Muscle of back (tissue), 13 donors: ENCODE measurements at places on chromosomes 2 and 18.

DNA sequence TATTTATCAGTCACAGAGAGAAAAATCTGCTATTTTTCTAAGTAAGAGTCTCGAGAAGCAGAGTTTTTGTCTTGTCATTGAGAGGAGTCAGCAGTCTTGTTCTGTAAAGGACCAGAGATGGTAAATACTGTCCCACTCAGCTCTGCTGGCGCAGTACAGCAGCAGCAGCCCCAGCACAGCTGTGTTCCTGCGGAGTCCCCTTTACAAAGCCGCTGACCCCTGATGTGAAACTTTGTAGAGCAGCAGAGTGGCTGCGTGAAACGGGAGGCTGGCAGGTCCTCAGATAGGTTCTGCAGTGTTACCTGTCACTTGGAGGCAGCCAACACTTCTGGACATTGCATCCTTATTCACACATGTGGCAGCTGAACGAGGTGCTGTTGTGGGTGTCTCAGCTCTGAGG, 45.2 kb downstream of the TMEM185B start:
- DNase-seq = no peak

DNA sequence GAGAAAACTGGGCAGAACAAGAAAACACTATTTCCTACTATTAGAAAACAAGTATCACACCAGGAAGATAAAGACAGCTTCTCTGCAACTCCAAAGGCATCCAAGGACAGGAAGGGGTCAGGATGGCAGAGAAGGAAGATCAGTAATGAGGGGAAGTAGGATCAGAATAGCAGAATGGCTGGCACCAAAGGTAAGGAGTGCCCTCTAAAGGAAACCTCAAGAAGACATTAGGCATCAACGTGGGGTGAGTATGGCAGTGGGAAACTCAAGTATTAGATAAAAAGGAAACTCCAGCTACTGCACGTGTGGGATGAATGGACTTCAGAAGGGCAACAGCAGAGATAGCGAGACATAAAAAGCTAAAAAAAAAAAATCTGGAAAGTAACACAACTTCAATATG, 25.9 kb downstream of the HDLBP start:
- DNase-seq = no peak

DNA sequence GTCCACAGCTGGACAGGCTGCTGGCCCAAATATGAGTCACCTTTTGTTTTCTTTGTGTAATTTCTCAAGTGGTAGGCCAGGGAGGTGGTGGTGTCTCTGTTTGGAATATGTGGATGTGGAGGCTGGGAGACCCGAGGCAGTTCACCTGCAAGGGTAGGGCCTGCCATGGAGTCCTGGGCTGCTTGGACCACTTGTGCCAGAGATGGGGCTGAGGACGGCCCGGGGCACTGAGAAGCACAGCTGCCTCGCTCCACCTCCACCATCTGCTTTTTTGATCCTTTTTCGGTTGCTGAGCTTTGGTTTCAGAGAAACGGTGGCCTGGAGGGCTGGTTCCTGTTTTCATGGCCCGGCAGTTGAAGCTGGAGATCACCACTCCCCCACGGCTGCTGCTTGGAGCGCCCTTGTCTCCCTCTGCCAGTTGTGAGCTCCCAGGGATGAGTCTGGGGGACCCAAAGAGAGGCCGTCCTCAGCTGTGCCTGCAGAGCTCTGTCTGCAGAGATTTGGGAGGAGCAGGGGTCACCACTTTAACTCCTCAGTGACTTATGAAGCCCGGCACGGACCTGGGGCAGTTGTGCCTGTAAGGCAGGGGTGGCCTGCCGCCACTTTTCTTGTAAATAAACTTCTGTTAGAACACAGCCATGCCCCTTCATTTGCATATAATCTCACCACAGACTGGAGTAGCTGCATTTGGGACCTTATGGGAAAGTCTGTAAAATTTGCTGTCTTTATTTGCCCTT, 67.6 kb upstream of the MCFD2 start:
- no peak for DNase-seq

- DNase-seq = no peak
Measured at GRCh38 chr2:228433721-228434120, 252.2 kb upstream of the SPHKAP start.

DNA sequence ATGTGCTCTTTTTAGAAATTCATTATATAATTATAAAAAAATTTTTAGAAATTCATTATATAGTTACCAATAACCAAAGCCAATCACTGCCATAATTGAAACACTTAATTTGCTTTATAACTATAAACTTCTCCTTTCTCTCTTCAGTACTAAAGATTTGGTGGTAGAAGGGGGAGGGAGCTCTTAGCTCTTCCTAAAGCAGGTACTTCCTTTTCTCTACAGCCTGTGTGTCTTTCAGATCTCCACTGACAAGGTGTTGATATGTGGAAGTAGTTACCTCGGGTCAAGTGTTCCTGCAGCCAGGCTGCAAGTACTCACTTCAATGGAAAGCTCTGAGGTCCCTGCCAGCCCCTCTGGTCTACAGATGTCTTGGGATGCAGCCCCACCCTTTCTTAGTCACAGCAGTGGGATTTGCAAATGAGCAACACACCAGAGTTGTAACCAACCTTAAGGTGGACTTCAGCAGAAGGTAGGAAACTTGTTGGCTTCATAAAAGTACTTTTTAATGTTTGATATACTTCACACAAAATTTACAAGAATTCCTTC, 690.0 kb downstream of the ARHGAP15 start:
- no peak for DNase-seq

DNA sequence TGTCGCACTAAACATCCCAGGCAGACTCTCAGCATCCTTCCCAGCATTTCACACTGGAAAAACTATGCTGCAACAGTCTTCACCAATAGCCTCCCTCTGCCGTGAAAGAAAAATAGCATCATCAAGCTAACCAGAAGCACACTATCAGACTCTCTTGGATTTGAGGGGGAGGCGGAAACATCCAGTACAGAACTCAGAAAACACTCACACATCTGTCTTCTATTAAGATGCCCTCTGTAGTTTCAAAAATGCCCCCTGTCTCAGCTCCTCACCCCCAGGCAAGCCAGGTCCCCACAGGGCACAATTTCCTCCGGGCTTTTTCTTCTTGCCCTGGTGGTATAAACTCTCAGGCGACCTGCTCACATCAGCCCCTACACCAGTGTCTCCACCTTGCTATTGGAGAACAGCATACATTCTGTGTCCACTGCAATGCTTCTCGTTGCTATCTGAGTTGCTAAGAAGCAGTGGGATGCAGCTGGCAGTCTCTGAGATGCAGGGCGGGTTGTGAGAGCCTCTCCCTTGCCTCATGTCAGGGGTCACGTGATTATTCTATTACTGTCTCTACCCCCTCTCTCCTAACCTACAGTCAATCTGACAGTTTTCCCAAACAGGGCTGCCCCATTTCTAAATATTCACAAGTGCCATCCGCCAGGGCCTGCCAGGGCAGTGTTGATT, 189.9 kb downstream of the INO80D start:
- no peak for DNase-seq

GRCh38 chr18:56748698-56749268, 97.6 kb downstream of the WDR7 start:
- DNase-seq = peak; percentile 33

- no peak for DNase-seq
Measured at GRCh38 chr2:42009657-42010580, 37.9 kb upstream of the PKDCC start.

DNA sequence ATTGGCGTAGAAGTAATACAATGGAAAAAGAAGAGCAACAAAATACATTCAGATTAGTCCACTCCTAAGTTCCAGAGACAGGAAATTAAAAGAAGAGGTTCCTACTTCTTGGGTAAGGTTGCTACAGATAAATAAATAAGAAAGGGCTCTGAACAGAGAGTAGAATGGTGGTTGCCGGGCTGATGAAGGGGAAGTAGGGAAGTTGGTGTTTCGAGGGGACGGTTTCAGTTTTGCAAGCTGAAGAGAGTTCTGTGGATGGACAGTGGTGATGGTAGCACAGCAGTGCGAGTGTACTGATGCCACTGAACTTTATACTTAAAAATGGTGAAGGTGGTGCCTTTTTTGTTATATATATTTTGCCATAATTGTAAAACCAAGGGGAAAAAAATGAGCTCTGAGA, 48.2 kb downstream of the CABYR start:
- no peak for DNase-seq

- no peak for DNase-seq
Measured at GRCh38 chr2:54227798-54228197, 28.2 kb downstream of the TSPYL6 start.

- no peak for DNase-seq
Measured at GRCh38 chr18:6132751-6133368, 237.5 kb upstream of the TMEM200C start.

- no peak for DNase-seq
Measured at GRCh38 chr18:67484458-67484857, 32.1 kb downstream of the DSEL start.

DNA sequence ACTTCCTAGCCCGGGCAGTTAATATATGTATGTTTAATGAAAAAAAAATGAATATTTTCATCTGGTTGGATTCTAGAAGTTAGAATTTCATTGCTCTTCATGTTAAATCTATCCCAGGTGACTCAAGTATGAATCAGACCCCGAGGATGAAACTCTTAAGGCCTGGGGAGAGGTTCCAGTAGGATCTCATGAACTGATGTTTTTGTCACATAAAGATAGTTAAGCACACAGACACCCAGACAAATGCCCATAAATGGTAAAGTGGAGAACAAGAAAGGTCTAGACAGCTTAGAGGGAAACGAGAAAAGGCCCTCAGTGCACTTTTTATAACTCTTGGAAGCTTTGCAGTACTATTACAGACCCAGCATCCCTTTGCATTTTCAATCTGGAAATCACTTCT, 114.1 kb downstream of the RIF1 start:
- no peak for DNase-seq

GRCh38 chr2:203484266-203485112, 50.6 kb downstream of the RAPH1 start:
- DNase-seq = peak; percentile 34

GRCh38 chr2:183070942-183071844, 7.4 kb upstream of the DUSP19 start:
- DNase-seq = no peak

DNA sequence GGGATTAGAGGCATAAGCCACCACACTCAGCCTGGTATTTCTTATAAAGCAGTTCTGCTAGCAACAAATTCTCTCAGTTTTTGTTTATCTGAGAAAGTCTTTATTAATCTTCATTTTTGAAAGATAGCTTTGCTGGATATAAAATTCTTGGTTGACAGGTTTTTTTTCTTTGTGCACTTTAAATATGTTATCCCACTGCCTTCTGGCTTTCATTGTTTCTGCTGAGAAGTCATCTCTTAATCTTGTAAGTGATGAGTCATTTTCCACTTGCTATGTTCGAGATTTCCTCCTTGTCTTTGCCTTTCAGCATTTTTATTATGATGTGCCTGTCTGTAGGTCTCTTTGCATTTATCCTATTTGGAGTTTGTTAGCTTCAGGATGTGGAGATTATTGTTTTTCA, 5.9 kb upstream of the ELAC1 start:
- no peak for DNase-seq

DNA sequence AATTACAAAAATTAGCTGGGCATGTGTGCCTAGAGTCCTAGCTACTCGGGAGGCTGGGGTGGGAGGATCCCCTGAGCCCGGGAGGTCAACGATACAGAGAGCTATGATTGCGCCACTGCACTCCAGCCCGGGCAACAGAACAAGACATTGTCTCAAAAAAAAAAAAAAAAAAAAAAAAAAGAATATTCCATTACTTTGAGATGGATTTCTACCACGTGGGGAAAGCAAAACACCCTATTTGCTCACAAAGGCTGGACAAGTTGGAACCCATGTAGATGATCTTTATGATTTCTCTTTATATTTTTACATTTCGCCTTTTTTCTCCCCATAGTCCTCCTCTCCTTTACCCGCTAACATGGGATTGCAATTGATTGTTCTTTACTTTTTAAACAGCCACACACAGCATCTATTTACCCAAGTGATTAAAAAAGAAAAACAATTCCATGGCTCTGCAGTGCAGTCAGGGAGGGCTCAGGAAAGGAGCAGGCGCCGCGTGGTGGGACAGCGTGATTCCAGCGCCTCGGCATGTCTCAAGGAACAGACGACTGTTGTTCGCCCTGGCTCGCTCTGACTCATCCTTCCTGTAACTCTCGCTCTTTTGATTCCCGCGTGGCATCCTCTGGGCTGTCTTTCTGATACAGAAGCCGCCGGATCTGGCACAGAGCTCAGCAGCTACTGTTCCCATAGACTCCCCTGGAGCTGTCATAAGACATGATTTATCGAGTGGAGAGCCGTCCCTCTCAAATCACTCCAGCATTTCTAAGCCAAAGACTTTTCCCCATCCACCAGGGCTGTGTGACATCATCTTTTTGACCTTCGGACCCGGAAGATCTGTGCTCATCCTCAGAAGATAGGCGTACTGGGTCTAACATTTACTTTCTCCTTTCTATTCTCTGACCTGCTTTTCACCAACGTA, 230.4 kb upstream of the AGAP1 start:
- peak; percentile 85 for DNase-seq

GRCh38 chr18:64095056-64095455, 53.8 kb downstream of the LINC00305 start:
- DNase-seq = no peak

DNA sequence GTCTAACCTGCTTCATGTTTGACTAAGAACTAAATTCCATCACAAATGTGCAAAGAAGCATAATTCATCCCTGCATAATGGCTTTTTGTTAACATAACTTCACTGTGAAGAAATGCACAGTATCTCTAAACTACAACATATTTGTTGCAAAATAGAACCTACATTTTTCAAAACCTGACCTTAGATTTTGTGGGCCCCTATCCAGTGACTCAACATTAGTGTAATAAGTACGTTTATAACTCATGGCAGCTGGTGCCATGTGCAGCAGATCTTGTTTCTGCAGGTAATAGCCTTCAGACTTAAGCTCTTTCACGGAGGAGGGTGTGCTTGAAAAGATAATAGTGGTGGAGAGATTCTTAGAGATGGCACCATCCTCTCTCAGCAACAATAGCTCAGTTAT, 28.6 kb upstream of the VWC2L start:
- no peak for DNase-seq

DNA sequence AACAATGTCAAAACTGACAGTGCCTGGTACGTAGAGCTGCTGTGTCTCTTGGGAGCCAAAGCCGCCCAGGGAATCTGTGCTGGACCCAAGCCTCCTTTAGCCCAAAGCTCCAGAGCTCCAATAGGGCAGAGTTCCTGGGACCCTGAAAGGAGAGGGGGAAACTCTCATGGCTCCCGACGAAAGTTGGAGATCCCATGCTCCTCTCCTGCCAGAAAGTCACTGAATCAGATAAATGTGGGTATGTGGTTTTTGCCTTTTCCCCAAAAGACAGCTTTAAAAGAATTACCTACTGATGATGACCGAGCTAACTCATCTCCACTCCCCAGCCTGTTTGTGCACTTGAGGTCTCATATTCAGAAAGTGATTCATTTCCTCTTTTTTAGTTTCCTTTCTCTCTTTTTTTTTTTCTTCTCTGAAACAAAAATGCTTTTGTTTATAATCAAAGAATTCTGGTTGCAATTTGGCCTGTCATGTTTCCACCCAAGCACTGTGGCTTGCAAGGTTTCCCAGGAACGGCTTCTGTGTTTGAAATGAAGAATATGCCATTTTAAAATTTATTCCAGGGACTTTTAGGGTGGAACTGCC, 14.1 kb upstream of the PMAIP1 start:
- no peak for DNase-seq

- DNase-seq = no peak
Measured at GRCh38 chr2:219441451-219442255, 7.0 kb downstream of the SPEG start.
